ENCODE measurements at places on chromosomes 5 and 9.
A peak's percentile ranks its signal among the peaks of the same experiment; 100 is the strongest.

DNA sequence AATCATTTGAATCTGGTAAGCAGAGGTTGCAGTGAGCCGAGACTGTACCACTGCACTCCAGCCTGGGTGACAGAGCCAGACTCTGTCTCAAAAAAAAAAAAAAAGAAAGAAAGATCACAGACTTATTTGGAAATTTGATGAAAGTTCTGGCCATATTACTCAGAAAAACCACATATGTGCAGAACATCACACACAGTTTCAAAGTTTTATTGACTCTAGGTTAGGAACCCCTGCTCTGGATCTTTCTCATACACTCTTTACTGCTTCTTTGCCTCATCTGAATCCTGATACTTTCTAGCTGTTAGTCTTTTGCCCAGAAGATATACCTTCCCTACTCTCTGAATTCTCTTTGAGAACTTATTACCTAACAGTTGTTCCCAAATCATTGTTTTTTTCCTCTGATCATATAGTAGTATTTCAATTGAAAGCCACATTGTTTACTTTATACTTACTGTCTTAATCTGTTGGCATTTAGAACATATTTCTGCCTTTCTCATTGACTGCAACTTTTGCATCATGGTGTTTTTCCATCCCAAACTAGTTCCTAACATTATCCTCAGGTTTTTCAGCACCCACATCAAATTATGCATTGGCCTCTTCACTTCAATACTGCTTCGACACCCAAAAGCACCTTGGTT, 68.7 kb downstream of the LNPEP start:
- no peak for DNase-seq
- H3K4me1 ChIP-seq: no peaks in the 10 kb centered on the region
- no peaks in the 10 kb centered on the region for H3K27me3 ChIP-seq
- H3K27ac ChIP-seq: no peak overlapping the region
- H3K36me3 ChIP-seq: peaks cover 41% of the 10 kb centered on the region
- no peak overlapping the region for H3K4me3 ChIP-seq

- H3K4me3 ChIP-seq: no peak overlapping the region
- H3K4me1 ChIP-seq: peaks cover 10% of the 10 kb centered on the region
- DNase-seq: no peak
- no peaks in the 10 kb centered on the region for H3K36me3 ChIP-seq
- H3K27me3 ChIP-seq: no peaks in the 10 kb centered on the region
- peak overlapping the region; percentile 50 for H3K27ac ChIP-seq
Measured at GRCh38 chr5:142492781-142493281, 168.0 kb upstream of the SPRY4 start.

GRCh38 chr5:173317852-173318251, 10.4 kb downstream of the STC2 start:
- no peak for DNase-seq
- no peak overlapping the region for H3K27ac ChIP-seq
- no peaks in the 10 kb centered on the region for H3K36me3 ChIP-seq
- H3K4me3 ChIP-seq: no peak overlapping the region
- H3K27me3 ChIP-seq: peaks cover 24% of the 10 kb centered on the region
- H3K4me1 ChIP-seq: peaks cover 25% of the 10 kb centered on the region

- H3K4me3 ChIP-seq: no peak overlapping the region
- no peak overlapping the region for H3K27ac ChIP-seq
- peaks cover 14% of the 10 kb centered on the region for H3K27me3 ChIP-seq
- H3K4me1 ChIP-seq: peaks cover 5% of the 10 kb centered on the region
- no peak for DNase-seq
Measured at GRCh38 chr5:348726-349125, 27.2 kb downstream of the AHRR start.

- peaks cover 30% of the 10 kb centered on the region for H3K4me1 ChIP-seq
- H3K4me3 ChIP-seq: peak overlapping the region; percentile 56
- no peak for DNase-seq
- no peak overlapping the region for H3K27ac ChIP-seq
Measured at GRCh38 chr9:130939405-130940026, 469 bp upstream of the FIBCD1 start.

DNA sequence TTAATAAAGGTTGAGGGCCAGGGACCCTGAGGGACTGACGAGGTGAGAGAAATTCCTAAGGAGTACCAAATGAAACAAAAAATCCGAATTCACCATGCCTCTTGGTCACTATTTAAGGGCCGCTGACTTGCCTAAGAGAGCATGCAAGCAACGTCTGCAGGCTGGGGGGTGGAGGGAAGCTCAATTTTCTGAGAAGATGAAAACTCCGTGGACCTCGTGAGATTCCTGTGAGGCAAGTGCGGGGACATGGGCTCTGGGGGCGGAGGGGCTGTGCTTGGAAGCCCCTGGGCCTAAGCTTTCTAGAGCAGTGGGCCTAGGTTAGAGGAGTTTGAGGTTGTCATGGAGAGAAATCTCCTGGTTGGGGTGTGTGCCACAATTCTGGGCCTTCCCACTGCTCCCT, 27.5 kb downstream of the NTRK2 start:
- H3K27ac ChIP-seq: no peak overlapping the region
- no peaks in the 10 kb centered on the region for H3K36me3 ChIP-seq
- no peaks in the 10 kb centered on the region for H3K27me3 ChIP-seq
- H3K4me1 ChIP-seq: peaks cover 4% of the 10 kb centered on the region

DNA sequence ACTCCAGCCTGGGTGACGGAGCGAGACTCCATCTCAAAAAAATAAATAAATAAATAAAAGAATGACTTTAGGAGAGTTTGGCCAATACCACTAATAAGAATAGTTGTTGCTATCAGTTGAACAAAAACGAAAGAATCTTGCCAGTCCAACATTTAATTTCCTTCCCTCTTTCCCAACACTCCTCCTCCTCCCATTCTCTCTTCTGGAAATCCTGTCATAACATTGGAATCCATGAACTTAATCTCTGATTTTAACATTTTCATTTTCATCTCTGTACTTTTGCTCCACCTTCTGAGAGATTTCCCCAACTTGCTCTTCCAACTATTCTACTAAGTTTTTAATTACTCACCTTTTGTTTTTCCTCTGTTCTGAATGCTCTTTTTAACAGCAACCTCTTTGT, 42.8 kb upstream of the CDK20 start:
- H3K4me3 ChIP-seq: no peak overlapping the region
- H3K4me1 ChIP-seq: no peaks in the 10 kb centered on the region
- H3K27ac ChIP-seq: no peak overlapping the region
- no peaks in the 10 kb centered on the region for H3K36me3 ChIP-seq
- H3K27me3 ChIP-seq: no peaks in the 10 kb centered on the region
- DNase-seq: no peak

- H3K4me1 ChIP-seq: peaks cover 14% of the 10 kb centered on the region
- no peak overlapping the region for H3K4me3 ChIP-seq
- H3K36me3 ChIP-seq: no peaks in the 10 kb centered on the region
Measured at GRCh38 chr9:95870352-95870751, 5.1 kb upstream of the ERCC6L2 start.

DNA sequence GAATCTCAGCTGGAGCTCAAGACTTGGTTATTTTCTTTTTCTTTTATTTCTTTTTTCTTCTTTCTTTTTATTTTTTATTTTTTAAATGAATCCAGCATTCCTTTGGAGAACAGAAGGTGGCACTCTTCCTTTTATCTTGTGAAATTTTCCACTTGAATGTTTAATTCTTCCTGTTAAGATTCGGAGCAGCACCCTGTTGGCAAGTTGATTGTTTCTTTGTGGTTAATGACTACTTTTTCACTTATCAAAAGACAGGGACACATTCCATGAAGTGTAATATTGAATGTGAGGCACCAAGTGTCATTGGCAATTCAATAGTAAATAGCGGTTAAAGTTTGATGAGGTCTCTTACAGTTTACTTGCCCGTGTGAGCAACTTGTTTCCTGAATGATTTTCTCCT, 240.5 kb upstream of the CHD1 start:
- H3K4me3 ChIP-seq: no peak overlapping the region
- H3K27me3 ChIP-seq: no peaks in the 10 kb centered on the region
- DNase-seq: no peak

DNA sequence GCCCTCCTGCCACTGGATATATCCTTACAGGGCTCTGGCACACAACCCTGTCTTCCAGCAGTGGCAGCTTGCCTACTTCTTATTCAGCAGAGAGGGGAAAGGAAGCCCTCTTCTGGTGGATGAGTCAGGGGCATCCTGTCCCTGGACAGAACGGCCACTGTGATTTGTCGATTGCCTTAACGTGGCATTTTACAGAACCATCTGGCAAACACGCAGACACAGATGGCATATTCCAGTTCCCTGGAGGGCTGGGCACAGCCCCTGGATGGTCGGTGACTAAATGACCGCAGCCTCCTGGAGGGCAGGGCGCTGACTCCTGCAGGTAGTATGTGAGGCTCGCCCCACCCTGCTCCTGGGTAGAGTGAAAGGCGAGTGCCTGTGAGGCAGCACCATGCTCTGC, 62.1 kb downstream of the DCP2 start:
- H3K27ac ChIP-seq: no peak overlapping the region
- no peaks in the 10 kb centered on the region for H3K4me1 ChIP-seq
- H3K4me3 ChIP-seq: no peak overlapping the region

DNA sequence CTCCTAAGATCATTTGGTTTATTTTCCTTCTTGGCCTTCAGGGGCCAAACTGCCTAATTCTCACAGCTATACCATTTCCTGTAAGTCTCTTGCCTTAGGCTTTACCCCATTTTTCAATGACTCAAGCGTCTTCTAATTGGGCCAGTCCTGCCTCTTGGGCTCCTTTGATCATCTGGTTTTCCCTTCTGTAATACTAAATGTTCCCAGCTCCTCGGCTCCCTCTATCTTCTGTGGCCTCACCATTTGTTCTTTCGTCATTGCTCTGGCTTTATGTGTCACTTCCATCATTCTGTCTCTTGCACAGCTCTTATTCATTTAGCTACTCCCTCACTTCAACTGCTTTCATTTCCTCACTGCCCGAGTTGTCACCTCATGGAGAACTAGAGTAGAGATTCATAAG, 14.5 kb upstream of the SPINK7 start:
- no peak for DNase-seq
- no peak overlapping the region for H3K27ac ChIP-seq
- H3K27me3 ChIP-seq: no peaks in the 10 kb centered on the region
- H3K36me3 ChIP-seq: no peaks in the 10 kb centered on the region
- H3K4me3 ChIP-seq: no peak overlapping the region

DNA sequence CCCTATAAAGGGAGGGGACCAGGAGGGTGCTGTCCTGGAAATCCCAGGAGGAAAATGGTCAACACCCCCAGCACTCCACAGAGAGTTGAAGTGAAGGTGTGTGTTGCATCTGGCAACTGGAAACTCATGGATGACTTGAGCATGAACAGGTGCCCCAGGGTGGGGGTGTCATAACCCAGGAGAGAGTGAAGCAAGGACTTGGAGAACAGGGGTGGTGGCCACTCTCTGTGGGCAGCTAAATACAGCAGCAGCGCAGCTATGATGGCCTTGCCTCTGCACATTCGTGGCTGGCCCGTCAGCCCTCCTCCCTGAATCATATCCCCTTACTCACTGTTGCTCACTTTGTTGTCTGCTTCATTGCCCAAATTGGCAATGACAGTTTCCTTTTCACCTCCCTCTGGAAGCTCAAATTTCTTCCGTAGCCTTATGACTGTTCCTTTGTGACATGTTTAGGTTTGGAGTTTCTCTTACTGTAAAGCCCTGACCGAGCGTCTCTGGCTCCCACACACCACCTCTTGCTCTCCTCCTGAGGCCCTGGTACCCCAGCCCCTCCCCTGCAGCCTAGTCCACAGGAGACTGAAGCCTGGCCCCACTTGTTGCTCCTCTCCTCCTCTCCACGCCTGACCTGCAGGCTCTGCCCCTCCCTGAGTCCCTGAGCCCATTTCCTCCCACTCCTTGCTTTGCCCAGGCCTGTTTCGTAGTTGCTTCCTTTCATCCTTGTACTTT, 185.8 kb downstream of the CD180 start:
- no peaks in the 10 kb centered on the region for H3K36me3 ChIP-seq
- H3K27me3 ChIP-seq: no peaks in the 10 kb centered on the region
- DNase-seq: no peak
- H3K4me3 ChIP-seq: peak overlapping the region; percentile 7

- H3K4me3 ChIP-seq: no peak overlapping the region
- no peaks in the 10 kb centered on the region for H3K4me1 ChIP-seq
- H3K27me3 ChIP-seq: no peaks in the 10 kb centered on the region
- no peak for DNase-seq
- no peaks in the 10 kb centered on the region for H3K36me3 ChIP-seq
Measured at GRCh38 chr5:111960476-111961215, 203.7 kb upstream of the NREP start.

DNA sequence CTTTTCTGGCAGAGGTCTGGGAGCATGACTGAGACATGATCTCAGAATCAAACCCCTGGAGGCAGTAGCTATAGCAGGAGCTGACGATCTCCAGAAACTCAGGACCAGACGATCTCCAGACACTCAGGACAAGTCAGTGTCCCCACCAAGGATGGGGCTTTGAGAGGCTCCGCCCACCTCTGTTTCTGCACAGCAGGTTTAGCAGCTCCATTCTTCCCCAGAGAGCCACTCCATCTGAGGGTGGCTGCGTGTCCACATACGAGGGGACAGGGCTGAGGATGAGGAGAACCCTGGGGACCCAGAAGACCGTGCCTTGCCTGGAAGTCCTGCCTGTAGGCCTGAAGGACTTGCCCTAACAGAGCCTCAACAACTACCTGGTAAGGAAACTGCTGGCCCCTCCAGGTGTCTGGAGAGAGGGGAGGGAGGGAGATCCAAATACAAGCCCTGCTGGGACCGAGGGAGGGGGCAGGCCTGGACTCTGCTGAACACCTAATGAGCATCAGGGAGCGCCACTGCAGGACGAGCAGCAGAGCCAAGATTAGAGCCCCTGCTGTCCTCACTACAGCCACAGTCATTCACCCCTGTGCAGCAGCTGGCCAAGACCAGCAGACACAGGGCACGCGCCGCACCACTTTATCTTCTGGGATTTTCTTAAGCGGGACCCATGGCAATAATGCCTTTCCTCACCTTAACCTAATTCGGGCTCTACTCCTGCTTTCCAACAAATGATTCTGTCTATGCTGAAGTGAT, at the start of gene GABRP:
GABRP (plus strand) TSS at position 228 of the 750 bp plus-strand sequence. CDS start 4,891 bp downstream, outside the sequence.
- no peaks in the 10 kb centered on the region for H3K36me3 ChIP-seq
- H3K27me3 ChIP-seq: no peaks in the 10 kb centered on the region
- no peak within 1 kb of the TSS for H3K4me3 ChIP-seq

GRCh38 chr5:10278658-10279279, 28.7 kb downstream of the CCT5 start:
- H3K27ac ChIP-seq: no peak overlapping the region
- DNase-seq: no peak
- H3K36me3 ChIP-seq: no peaks in the 10 kb centered on the region
- no peaks in the 10 kb centered on the region for H3K27me3 ChIP-seq
- H3K4me3 ChIP-seq: no peak overlapping the region
- H3K4me1 ChIP-seq: no peaks in the 10 kb centered on the region

DNA sequence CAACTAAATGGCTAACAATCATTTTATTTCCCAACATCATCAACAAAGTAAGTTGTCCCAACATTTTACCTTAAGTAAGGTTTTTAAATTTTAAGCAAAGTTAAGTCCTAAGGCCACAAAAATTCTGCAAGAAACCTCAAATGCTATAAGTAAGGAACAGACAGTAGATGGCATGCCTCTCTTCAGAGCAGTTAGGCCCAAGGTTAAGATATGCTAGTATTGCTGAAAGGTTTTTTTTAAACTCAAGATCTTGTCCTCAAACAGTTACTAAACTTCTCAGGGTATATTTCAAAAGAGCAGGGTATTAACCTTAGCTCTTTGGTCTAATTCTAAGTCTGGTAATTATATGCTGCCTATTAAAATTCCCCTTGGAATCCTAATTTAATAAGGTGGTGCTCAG, 35.1 kb downstream of the PJA2 start:
- DNase-seq: no peak
- peaks cover 26% of the 10 kb centered on the region for H3K36me3 ChIP-seq
- H3K4me1 ChIP-seq: peaks cover 8% of the 10 kb centered on the region
- no peaks in the 10 kb centered on the region for H3K27me3 ChIP-seq
- no peak overlapping the region for H3K4me3 ChIP-seq

GRCh38 chr5:110288766-110289511, 437.5 kb downstream of the TMEM232 start:
- H3K27ac ChIP-seq: no peak overlapping the region
- no peaks in the 10 kb centered on the region for H3K36me3 ChIP-seq
- DNase-seq: no peak
- no peak overlapping the region for H3K4me3 ChIP-seq
- no peaks in the 10 kb centered on the region for H3K4me1 ChIP-seq
